Aorta (tissue), 5 donors: ENCODE measurements at places on chromosomes 6 and 20.

DNA sequence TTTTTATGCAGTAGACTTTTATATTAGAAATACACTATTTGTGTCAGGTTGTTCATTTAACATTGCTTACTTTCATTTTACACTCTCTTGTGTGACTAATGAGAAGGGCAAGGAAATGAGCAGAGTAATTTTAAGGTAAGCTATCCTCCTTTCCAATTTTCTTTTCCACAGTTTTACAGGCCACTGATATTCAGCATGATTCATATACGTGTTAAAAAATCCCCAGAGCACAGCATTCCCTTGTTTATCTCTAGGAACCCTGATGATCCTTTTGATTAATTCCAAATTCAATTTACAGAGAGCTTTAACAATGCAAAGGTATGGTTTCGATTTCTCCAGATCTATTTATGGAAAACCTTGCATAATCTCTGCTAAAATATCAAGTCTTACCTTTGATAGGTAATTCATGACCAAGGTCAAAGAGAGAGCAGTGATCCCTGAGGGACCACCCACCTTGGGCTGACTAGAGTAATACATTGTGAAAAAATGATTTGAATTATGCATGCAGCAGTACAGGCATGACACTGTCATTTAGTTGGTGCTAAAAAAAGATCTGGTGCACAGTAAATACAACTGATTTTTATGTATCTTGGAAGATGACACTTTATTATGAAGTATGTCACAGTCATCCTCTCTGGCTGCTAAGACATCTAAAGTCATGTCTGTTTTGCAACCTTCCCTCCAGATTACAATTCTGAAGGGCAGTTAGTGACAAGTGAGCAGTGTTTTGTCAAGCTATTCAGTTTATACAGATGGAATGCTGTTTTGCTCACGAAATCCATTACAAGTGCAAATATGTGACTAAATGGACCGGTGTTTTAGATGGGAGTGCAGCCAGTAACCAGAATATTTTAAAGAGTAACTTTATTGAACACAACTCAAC is 736.6 kb downstream of the EPHA7 start:
- DNase-seq, result no peak

- DNase-seq, result no peak
Measured at GRCh38 chr6:131004936-131005335, 58.1 kb downstream of the EPB41L2 start.

GRCh38 chr6:35370124-35370741 is 27.9 kb downstream of the PPARD start:
- peak; percentile 92 for DNase-seq

DNA sequence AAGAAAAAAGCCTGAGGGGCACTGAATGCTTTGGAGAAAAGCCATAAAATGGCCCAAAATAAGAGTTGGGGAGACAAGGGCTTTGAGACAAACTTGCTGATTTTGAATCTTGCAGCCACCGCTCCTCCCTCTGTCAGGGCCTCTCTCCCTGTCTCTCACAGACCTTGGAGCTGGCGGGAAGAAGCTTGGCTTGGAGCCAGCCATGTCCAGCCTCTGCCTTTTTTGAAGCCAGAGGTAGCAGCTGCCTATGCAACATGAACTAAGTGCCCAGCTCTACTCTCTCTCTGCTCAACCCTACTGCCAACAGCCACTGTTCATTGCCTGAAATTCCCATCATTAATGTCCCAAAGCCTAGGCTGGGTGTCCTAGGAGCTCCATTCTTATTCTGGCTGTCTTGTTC is 63.7 kb upstream of the CTNNBL1 start:
- no peak for DNase-seq

- no peak for DNase-seq
Measured at GRCh38 chr6:14640631-14641030, 523.1 kb downstream of the CD83 start.

- no peak for DNase-seq
Measured at GRCh38 chr6:132751306-132751705, 6.4 kb downstream of the VNN2 start.

GRCh38 chr6:37934276-37934675 is 114.7 kb downstream of the ZFAND3 start:
- DNase-seq, result no peak

DNA sequence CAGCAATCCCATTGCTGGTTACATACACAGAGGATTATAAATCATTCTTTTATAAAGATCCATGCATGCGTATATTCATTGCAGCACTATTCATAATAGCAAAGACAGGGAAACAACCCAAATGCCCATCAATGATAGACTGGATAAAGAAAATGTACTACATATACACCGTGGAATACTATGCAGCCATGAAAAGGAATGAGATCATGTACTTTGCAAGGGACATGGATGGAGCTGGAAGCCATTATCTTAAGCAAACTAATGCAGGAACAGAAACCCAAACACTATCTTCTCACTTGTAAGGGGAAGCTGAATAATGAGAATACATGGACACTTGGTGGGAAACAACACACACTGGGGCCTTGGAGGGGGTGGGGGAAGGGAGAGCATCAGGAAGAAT is 529.7 kb downstream of the TBC1D32 start:
- no peak for DNase-seq

- peak; percentile 24 for DNase-seq
Measured at GRCh38 chr20:48143435-48144081, 358.3 kb upstream of the SULF2 start.

GRCh38 chr6:45323656-45324224 is 4.4 kb upstream of the RUNX2 start:
- no peak for DNase-seq

- DNase-seq, result no peak
Measured at GRCh38 chr6:134452906-134453305, 135.0 kb upstream of the SGK1 start.

DNA sequence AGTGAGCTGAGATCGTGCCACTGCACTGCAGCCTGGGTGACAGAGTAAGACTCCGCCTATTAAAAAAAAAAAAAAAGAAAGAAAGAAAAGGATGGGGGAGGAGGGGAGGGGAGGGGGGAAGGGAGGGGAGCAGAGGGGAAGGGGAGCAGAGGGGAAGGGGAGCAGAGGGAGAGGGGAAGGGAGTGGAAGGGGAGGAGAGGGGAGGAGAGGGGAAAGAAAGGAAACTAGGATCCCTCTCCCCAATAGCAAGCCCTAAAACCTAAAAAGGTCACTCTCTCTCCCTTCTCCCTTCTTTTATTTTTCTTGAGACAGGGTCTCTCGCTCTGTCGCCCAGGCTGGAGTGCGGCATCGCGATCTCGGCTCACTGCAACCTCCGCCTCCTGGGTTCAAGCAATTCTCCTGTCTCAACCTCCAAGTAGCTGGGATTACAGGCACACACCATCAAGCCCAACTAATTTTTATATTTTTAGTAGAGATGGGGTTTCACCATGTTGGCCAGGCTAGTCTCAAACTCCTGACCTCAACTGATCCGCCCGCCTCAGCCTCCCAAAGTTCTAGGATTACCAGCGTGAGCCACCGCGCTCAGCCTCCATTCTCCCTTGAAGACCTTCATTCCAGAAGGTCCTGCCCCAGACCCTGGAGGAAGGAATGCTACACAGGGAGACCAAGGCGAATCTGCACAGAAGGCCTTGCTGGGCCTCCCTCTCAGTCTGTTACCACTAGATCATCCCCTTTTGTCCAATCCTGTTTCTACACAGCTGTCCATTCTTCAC is 45.8 kb upstream of the PIM1 start:
- DNase-seq, result no peak

GRCh38 chr20:41356951-41357350 is 9.7 kb downstream of the EMILIN3 start:
- DNase-seq, result no peak

- DNase-seq, result no peak
Measured at GRCh38 chr20:2920473-2920872, 47.2 kb downstream of the PTPRA start.

GRCh38 chr6:162785632-162786242 is 58.0 kb downstream of the PACRG start:
- DNase-seq, result no peak

GRCh38 chr6:44733868-44734267 is 346.4 kb downstream of the CDC5L start:
- no peak for DNase-seq

- DNase-seq, result peak; percentile 70
Measured at GRCh38 chr6:131914967-131915751, 36.0 kb downstream of the CCN2 start.

- no peak for DNase-seq
Measured at GRCh38 chr20:8540466-8540865, 408.4 kb downstream of the PLCB1 start.

DNA sequence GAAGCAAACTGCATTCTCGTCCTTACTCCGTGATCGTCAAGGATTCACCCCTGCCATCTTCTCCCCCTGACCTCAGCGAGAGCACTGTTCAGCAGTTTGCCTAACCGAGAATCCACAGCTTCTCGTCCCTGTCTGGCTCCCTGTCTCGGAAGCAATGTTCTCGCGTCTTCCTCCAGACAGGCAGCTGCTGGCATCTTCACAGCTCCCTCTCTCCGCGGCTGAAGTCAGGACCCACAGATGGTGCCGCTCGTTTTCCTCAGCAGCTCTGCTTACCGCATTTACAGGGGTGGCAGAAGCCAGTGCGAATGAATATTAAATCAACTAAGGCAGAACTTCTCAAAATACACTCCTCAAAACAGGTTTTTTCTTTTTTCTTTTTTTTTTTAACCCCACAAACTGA is 18.9 kb upstream of the SLC22A2 start:
- no peak for DNase-seq

- no peak for DNase-seq
Measured at GRCh38 chr6:30169658-30170614, 6.6 kb downstream of the TRIM15 start.

GRCh38 chr20:64080013-64080812 is at the start of gene OPRL1:
OPRL1 (plus strand) TSS chr20:64080082; CDS start chr20:64092721, 12,639 bp downstream.
- DNase-seq, result no peak

GRCh38 chr6:3799719-3800118 is 48.2 kb upstream of the PXDC1 start:
- no peak for DNase-seq

DNA sequence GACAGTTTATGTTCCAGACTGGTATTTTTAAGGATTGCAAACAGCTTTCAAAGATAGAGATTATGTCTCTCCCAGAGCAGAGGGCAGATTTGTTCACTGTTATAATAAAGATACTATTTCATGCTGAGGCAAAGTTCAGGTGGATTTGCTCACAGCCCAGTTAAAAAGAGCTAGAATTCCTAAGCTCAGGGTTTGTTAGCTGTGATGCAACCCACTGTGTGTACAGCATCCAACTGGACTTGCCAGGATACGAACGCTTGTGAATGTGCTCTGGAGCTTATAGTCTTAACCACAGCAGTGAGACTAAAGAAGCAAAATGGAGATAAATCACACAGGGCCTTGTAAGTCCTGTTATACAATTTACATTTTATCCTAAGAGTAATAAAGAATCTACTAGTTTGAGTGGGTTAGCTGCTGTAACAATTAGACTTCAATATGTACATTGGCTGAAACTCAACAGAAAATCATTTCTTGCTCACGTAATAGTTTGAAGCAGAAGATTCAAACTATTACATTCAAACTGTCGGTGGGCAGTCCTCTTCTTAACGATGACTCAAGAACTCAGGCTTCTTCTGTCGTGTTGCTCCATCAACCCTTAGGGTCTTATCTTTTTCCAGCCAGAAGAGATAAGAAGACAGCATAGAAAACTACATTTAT is 204.0 kb upstream of the PLN start:
- no peak for DNase-seq

DNA sequence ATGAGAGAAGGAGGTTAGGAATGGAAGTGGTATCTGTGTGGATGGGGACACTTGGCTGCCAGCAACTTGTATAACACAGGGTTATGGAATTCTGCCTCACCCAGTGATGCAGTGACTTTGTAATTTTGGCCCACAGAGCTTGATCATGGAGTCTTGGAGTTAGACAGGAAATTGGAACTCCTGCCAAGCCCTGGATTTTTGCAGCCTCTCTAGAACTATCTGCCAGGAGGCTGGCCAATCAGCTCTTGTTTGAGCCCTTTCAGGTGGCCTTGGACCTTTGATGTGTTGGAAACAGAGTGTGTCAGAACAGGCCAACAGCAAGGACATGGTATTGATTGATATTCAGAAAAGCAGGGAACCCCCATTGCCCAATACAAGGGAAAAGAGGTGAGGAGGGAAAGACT is 157.7 kb upstream of the GGTLC1 start:
- DNase-seq, result no peak

DNA sequence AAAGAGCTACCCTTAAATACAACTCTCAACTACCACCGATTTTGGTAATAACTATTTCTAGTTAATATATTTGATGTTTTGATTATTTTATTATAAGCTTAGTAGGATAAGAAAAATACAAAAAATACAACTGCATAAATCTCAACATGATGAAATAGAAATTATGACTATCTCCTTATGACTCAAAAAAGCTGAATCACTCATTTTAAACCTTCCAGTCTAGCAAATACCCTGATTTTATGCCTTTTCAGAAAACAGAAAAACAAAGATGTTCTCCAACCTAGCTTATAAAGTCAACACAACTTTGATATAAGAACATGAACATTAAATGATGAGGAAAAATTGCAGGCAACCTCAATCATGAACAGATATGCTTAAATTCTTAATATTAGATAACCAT is 40.2 kb upstream of the DSE start:
- no peak for DNase-seq

GRCh38 chr6:99305021-99305554 is 44.4 kb downstream of the FAXC start:
- no peak for DNase-seq

DNA sequence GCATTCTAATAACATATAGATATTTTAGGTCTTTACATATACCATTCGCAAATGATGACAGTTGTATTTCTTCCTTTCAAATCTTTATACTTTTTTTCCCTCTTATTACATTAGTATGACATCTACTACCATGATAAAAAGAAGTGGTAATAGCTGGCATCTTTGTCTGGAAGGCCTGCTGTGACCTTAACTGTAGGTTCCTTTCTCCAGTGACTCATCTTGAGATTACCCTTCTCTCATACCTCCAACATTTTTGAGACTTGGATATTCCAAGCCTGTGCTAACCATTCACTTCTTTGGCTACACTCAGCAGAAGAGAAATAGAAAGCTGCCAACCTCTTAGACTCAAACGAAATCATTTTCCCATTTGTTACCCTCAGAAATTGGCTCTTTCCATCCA is 30.3 kb downstream of the ZKSCAN8 start:
- no peak for DNase-seq
